ENCODE measurements at places on chromosomes 7 and 10.

DNA sequence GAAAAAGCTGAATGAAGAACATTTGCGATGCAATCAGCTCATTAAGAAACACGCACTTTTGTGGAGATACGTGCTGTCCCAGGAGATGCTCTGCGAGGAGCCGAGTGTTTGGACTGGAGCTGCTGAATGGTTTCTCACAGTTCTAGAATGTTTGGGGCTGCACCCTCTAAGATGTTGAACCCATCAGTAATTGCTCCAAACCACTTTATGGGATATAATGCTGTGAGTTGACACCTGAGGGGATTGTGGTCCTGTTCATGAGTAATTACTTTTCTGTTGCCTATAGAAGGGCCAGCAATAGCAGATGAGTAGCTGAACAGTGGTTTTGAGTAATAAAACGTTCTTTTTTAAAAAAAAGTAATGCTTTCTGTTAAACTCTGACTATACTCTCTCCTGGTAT lies 63.1 kb downstream of the IKZF1 start:
- DNase-seq = no peak

DNA sequence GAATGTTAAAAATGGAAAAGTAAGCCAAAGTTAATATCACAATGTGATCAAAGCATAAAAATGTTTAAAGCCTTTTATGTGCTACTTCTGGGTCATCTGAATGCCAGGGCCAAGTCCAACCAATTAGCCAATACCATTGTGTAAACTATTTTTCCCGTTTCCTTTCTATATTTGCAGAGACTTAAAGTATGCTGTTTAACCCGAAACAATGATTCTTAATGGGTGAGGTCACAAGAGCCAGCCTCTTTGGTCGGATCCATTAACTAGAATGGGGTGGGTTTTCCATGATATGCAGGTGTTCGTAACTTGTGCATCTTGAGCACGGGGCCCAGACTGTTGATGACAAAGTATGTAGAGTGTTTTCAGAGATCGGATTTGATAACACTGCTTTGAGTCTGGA lies 111.3 kb upstream of the IGFBP3 start:
- DNase-seq = no peak

DNA sequence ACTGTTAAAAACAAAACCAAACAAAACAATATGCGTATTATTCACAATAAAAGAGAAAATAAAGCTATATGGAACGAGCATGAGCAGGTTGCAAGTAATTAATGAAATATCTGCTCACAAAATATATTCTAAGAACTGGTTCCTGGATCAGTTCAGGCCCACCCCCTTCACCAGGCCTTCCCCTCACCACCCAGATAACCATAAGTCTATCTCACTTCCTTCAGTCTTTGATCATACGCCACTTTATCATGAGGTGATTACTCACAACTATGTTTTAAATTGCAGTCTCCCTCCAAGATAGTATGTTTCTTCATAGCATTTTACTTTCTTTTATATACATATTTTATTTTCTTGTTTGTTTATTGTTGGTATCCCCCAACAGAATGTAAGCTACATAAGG lies 263.1 kb upstream of the HGF start:
- DNase-seq = no peak

DNA sequence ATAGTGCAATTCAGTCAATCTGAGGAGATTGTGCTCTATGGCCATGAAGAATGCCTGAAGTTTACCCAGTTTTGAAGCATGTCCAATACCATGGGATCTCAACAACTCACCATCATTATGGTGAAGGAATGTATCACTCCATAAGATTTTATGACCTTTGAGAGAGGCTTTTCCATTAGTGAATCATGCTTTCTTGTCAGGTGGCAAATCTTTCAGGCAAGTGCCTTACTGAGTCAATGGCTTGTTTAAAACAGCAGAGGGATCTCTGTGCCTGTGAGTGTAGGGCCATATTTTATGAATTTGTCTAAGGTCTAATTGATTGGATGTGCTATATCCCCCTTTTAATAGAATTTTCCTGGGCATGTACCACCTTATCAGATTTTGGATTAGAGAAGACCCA lies 131.5 kb downstream of the CCDC7 start:
- no peak for DNase-seq

- no peak for DNase-seq
These were observed 35.1 kb upstream of the ING3 start for GRCh38 chr7:120915314-120916105.

DNA sequence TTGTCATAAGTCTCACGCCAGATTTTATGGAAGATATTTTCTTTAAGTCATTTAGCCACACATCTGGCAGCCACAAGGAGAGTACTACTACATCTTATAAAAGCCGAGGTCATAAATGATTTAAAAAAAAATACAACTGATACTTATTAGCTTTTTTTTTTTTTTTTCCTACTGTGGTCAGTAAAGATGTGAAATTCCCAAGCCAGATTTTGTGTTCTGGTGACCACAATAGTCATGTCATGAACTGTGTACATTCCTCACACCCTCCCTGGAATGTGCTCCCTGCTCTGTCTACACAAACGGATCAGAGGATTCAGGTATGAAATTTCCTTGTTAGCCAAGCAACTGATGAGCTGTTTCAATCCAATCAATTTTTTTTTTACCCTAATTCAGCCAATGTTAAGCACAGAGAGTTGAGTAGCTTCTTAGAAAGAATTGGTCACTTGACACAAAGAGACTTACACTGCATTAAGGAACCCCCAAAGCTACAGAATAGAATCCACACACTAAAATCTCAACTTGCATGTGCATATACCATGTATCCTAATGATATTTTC lies 54.7 kb downstream of the CHRM2 start:
- DNase-seq = no peak

All from K562 (cell line).